Esophagus squamous epithelium (tissue), 5 donors: ENCODE measurements at places on chromosomes 1 and 21. TPM values are rescaled to one million over a fixed set of nuclear protein-coding genes. Genes with fewer than 3 reads are reported as not detected.

DNA sequence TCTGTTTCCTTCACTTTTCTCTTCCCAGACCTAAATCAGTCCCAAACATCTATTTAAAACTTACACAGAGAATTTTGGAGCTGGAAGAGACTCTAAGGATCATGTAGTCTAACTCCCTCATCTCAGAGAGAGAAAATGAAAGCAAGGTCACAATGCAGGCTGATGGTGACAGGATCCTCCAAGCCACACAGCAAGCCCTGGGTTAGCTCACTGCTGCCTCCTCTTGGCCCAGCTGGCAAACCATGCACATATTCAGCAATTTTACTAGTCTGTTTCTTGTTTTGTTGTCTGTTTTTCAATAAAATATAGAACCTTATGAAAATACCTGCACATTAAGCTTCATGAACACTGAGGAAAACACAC, 27.7 kb upstream of the LY9 start:
- peaks cover 5% of the 10 kb centered on the region for H3K4me1 ChIP-seq
- no peak for DNase-seq
- peak overlapping the region; percentile 70 for H3K27ac ChIP-seq

DNA sequence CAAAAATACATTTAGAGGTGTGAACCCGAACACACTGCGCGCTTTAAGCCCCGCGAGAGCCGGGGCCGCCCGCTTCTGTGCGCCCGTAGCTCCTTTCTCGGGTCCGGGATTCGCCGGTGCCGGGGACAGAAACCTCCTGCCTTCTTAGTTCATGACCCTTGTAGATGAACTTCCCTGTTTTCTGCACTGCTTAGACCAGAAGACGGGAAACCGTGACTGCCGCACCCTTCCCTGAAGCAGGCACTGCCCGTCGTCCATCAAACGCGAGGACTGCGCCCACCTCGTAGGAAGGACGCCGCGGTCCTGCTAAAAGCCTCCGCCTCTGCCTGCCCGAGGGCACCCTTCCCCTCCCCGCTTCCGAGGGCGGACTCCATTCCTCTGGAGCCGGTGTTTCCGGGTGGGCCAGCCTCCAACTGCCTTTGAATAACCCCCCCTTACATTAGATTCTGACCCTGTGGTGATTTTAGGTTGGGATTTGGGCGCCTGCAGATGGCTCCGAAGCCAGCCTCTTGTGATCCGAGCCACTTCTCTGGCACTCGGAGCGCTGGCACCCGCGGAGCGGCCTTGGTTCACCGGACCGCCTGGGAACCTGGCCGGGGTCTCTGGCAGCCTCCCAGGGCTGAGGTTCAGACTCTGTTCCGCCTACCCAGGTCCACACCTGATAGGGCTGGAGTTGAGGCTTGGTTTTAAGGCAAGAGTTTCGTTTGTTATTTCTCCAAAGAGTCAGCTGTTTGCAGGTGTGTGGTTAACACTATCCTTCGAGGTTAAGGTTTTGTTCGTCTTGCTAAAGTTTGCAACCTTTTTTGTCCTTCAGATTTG, 1.2 kb upstream of the PTTG1IP start:
- DNase-seq, result no peak
- peak overlapping the region; percentile 95 for H3K27ac ChIP-seq
- H3K4me3 ChIP-seq, result peak overlapping the region; percentile 88
- no peaks in the 10 kb centered on the region for H3K27me3 ChIP-seq

DNA sequence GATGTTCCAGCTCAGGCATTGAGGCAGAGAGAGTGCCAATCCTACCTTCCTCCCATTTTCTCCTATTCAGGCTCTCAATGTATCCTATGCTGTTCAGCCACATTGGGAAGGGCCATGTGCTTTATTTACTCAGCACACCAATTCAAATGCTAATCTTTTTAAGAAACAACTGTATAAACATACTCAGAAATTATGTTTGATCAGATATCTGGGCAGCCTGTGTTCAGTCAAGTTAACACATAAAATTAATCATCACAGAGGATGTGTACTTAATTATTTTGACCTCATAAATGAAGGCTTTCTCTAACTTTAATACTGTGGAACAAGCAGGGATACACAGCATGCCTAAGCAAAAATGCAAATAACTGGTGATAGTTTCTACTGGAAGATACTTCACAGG, 149.8 kb downstream of the NCAM2 start:
- H3K4me1 ChIP-seq, result no peaks in the 10 kb centered on the region
- H3K27ac ChIP-seq, result no peak overlapping the region
- no peak for DNase-seq
- H3K4me3 ChIP-seq, result no peak overlapping the region
- H3K36me3 ChIP-seq, result no peaks in the 10 kb centered on the region
- no peaks in the 10 kb centered on the region for H3K27me3 ChIP-seq

DNA sequence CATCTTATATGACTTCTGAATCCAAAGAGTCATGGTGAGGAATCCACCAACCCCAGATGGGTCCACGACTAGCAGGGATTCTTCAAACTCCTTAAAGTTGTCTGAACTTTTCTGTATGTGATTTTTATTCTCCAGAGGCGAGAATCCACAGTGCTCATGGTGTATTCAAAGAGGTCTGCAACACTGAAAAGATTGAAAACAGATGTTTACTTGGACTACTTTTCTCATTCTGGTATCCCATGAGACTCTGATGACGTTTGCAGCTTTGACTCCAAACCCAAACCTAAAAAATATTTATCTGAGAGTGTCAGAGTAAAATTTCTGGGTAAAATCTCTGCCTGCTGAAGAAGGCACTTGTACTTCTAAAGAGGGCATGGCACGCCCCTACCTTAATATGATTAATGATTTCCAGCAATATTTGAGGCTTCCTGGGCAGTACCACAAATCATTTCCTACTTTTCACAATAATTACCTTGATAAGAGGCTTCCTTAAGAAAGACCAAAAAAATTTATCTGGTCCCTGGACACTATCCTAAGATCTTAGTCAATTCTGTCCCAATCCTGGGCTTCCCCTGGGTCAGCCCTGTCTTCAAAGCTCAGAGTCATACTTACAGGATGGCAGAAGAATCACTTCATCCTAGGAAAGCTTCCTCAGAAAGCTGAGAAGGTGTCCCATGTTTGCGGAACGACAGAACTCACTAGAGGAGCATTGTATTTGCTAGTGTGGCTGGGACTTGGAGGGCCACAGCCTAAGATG, 76.5 kb upstream of the MAP10 start:
- H3K27ac ChIP-seq, result peak overlapping the region; percentile 7
- H3K27me3 ChIP-seq, result no peaks in the 10 kb centered on the region
- H3K36me3 ChIP-seq, result no peaks in the 10 kb centered on the region
- H3K4me3 ChIP-seq, result no peak overlapping the region
- peaks cover 5% of the 10 kb centered on the region for H3K4me1 ChIP-seq

GRCh38 chr1:4312024-4312423, 342.4 kb upstream of the AJAP1 start:
- no peak overlapping the region for H3K27ac ChIP-seq
- no peak overlapping the region for H3K4me3 ChIP-seq
- no peaks in the 10 kb centered on the region for H3K4me1 ChIP-seq
- no peaks in the 10 kb centered on the region for H3K36me3 ChIP-seq
- no peaks in the 10 kb centered on the region for H3K27me3 ChIP-seq

DNA sequence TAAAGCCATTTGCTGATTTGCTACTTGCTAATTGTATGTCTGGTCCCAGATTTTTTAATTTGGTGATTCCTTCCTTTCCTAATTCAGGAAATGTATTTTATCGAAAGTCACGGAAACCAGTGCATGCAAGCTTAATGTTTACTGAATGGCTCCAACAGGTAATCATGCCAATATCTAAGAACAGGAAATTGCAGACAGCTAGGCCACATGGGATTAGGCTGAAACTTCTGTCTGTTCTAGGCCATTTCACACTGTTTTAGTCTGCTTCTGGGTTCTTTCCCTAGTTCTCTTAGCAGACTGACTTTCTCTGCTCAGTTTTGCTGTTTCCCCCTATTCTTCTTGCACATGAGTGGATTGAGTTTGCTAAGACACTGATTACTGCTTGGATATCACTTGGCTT, 111.4 kb downstream of the NTNG1 start:
- H3K4me1 ChIP-seq, result no peaks in the 10 kb centered on the region
- H3K4me3 ChIP-seq, result no peak overlapping the region
- no peaks in the 10 kb centered on the region for H3K36me3 ChIP-seq
- DNase-seq, result no peak
- H3K27ac ChIP-seq, result no peak overlapping the region

- H3K4me3 ChIP-seq, result no peak overlapping the region
- DNase-seq, result no peak
- H3K27me3 ChIP-seq, result no peaks in the 10 kb centered on the region
Observed at GRCh38 chr1:10726355-10726754, 70.1 kb downstream of the CASZ1 start.

DNA sequence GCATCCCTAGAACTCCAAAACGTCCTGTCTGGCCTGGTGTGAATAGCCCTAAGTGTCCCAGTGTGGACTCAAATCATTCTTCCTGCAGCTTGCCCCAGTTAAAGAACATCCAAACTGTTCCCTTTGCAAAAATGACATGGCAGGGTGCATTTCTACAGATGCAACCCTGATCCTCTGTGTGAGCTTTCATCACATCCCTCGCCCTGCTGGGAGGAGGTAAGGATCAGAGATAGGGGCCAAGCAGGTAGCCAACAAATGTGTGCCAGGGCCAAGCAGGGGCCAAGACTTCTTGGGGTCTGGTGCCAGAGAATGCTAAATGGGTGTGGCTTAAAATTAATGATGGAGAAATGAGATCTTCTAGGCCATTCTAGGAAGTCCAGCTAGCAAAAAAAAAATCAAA, 27.1 kb upstream of the MPZL1 start:
- no peak for DNase-seq
- H3K4me3 ChIP-seq, result no peak overlapping the region
- no peaks in the 10 kb centered on the region for H3K4me1 ChIP-seq
- no peaks in the 10 kb centered on the region for H3K27me3 ChIP-seq

DNA sequence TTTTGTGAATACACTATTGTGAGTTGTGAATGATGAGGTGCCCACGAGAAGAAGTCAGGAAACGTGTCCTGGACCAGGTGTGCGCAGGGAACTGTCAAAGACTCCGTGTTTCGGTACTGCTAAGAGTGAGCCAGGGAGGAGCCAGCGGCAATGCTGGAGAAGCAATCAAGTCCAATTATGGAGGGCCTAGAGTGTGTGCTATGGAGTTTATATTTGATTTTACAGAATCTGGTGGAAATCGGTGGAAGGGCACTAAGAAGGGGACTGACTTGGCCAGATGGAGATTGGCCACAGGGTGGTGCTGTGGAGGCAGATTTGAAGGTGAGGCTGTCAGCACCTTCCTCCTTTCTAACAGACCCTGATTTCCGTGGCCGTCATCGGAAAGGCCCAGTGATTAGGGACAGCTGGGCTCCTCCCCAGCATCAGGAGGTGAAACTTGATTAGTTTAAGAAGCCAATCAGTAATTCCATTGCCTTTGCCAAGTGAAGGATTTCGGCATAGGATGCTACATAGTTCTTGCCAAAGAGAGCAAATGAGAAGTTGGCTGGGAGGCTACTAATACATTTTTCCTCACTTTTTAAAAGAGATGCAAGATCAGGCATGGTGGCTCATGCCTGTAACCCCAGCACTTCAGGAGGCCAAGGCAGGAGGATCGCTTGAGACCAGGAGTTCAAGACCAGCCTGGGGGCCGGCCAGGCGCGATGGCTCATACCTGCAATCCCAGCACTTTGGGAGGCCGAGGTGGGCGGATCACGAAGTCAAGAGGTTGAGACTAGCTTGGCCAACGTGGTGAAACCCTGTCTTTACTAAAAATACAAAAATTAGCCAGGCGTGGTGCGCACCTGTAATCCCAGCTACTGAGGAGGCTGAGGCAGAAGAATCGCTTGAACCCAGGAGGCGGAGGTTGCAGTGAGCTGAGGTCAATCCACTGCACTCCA, 7.0 kb downstream of the PTCH2 start:
- no peak for DNase-seq
- H3K36me3 ChIP-seq, result no peaks in the 10 kb centered on the region
- H3K27me3 ChIP-seq, result no peaks in the 10 kb centered on the region
- peaks cover 8% of the 10 kb centered on the region for H3K4me1 ChIP-seq
- no peak overlapping the region for H3K27ac ChIP-seq

- no peaks in the 10 kb centered on the region for H3K36me3 ChIP-seq
- no peaks in the 10 kb centered on the region for H3K27me3 ChIP-seq
- no peak overlapping the region for H3K27ac ChIP-seq
- DNase-seq, result no peak
- no peaks in the 10 kb centered on the region for H3K4me1 ChIP-seq
- H3K4me3 ChIP-seq, result no peak overlapping the region
Observed at GRCh38 chr1:33971018-33971710, 107.3 kb downstream of the HMGB4 start.

DNA sequence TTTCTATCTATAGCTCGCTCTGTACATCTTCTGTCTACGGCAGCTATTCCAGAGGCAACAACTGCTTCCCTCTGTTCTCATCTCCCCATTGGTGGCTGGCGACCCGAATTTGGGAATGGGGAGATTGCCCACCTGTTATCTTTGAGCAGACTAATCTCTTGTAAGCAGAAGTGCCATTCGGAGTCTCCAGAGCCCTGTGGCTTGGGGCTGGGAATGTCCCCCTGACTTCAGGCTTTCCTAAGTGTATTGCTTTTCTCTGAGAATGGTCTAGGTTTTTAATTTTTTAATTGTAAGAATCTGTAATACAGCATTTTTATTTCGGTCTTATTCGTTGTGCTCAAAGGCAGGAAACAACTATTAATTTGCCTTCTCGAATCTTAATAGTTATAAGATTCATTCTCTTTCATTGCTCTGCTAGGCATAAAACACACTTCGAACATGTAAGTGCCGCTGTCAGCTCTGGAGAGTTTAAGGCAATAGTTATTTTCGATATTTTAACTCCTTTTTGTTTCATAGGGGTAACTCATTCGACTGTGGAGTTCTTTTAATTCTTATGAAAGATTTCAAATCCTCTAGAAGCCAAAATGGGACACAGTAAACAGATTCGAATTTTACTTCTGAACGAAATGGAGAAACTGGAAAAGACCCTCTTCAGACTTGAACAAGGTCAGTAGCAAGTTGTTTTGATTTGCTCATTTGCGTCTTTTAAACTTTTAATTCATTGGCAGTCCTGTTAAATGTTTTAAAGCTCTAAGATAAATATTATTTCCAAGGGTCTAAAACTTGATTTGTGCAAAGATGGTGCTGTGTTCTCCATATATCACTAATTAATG, 514 bp downstream of the AGL start:
- peak overlapping the region; percentile 88 for H3K27ac ChIP-seq
- peak overlapping the region; percentile 86 for H3K4me3 ChIP-seq
- H3K27me3 ChIP-seq, result no peaks in the 10 kb centered on the region
- DNase-seq, result no peak

DNA sequence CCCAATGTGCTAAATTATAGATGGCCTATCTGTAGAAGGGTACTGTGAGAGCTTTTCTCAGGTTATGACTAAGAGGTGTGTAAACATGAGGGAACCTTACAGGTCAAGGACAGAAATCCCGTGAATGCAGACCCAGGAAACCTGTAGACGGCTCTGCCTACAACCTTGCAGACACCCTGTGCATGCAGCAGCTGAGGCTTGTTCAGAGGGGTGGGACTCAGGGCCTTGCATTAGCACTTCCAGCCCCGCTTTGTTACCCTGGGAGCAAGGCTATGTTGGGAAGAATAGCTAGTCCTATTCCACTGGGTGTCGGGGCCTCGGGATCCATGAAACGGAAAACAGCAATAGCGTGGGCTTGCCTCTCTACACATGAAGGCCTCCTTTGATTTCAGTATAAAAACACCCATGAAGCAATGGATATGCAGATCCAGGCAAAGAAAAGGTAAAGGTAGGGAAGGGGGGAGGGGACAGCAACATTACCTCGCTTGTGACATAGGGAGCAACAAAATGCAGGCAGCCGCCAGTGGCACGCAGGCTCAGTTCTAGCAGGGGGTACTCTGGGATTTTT, 9.5 kb upstream of the NDUFS5 start:
- no peak for DNase-seq
- H3K4me1 ChIP-seq, result no peaks in the 10 kb centered on the region
- no peak overlapping the region for H3K27ac ChIP-seq

Gene UBL4B
- 0.59 TPM for total RNA-seq

Gene FCRL1
- total RNA-seq, result not detected

Gene SPRR2E
- total RNA-seq, result 3,177 TPM

Gene OR2W3
- total RNA-seq, result 1.8 TPM

Gene S100A1
- 1.8 TPM for total RNA-seq
